ENCODE measurements at places on chromosomes 11 and 22.

DNA sequence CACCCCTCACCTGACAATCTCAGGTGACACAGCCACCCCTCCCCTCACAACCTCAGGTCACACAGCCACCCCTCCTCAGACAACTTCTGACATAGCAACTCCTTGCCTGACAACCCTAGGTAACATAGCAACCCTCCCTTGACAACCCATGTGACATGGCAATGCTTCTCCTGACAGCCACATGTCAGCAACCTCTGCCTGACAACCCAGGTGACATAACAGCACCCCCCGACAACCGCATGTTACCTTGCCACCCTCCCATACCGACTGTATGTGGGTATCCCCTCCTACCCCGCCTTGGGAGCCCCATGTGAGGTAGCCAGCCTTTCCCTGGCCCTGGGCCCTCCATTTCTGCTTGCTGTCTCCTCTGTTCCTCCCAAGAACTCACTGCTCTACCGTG lies 77.7 kb upstream of the B3GAT1 start:
- no peak for DNase-seq

GRCh38 chr22:39388261-39389011 lies 11.1 kb upstream of the TAB1 start:
- peak; percentile 53 for DNase-seq

DNA sequence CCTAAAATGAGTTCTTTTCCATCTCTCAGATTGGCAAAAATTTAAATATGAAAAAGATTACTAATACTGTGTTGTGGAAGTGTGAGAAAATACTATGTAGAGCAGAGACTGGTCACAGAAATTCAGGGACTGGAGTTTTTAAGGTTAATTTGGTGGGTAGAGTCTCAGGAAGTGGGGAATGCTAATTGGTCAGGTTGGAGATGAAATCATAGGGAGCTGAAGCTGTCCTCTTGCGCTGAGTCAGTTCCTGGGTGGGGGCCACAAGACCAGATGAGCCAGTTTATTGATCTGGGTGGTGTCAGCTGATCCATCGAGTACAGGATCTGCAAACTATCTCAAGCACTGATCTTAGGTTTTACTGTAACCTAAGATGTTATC lies 29.4 kb upstream of the TMEM86A start:
- no peak for DNase-seq

- DNase-seq, result peak; percentile 63
These were observed 324.5 kb upstream of the PITPNB start for GRCh38 chr22:28243539-28243938.

DNA sequence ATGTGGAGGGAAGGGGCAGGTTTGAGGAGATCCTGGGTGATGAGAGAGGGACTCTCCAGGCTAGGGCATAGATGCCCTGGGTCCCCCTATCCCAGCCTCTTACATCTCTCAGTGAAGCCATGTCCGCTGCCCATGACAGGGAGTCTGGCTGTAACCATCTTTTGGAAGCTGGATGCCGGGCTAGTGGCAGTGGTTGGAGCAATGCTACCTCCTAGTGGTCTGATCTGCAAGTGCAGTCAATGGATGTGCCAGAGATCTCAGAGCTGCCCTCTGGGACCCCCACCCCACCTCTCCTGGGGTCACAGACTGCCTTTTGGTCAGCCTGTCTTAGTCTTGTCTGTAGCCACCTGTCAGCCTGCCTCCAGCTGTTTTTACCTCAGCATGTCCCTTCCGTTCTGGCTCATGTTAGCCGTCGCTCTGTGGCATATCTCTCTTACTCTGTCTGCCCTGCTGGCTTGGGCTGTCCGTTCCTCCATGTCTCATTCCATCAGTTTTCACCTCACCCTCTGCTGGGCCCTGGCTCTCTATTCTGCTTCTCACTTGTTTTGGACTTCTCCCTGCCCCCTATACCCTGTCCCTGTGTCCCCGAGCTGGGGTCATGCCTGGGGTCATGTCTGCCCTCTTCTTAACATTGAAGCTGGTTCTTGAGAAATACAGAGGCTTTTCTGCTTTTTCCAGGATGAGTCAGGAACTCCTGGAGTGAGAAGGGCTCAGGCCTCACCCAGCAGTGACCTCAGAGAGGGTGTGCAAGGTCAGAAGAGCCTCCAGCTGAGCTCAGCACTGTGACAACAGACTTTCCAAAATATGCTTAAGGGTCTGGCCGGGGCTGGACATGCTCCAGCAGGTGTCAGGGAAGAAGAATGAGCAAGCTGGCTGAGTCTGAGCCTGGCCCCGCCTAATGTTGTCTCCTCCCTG lies 52.0 kb upstream of the THY1 start:
- peak; percentile 69 for DNase-seq

GRCh38 chr11:64585150-64585549 lies 5.9 kb upstream of the SLC22A12 start:
- DNase-seq, result no peak

GRCh38 chr22:50722716-50723428 lies 15.1 kb upstream of the ACR start:
- no peak for DNase-seq

GRCh38 chr11:69125861-69126260 lies 29.9 kb upstream of the SMIM38 start:
- no peak for DNase-seq

DNA sequence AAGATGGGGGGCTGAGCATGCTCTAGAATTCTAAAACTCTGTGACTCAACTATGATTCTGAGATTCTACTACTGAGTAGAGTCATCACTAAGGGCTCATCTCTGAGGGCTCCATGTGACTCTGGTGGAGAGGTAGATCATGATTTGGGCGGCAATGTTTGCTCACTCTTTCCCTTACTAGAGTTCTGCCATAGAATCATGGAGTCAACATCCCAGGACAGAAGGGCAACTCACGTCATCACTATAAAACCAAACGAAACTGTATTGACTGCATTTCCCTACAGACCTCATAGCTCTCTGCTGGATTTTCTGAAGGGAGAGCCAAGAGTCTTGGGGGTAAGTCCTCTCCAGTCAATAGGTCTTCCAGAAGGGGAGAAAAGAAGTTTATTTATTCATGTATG lies at the start of gene MS4A14:
Gene MS4A14, plus strand, starts transcription at position 78 of the 400 bp plus-strand sequence. Its CDS starts 120 bp downstream, at position 198.
- no peak for DNase-seq

DNA sequence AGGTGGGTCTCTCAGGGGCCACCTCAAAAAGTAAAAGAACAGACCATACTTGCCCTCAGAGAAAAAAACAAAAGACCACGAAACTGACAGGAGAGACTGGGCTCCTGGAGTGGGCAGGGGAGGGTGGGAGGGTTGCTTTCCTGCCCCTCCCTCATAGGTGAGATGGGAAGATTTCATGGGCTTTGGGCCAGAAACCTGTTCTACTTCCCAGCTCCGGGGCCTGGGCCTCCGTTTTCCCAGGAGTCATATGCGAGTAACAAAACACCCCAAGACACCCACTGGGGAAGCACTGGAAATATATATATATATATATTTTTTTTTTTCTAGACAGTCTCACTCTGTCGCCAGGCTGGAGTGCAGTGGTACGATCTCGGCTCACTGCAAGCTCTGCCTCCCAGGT lies 31.6 kb downstream of the TTLL1 start:
- no peak for DNase-seq

DNA sequence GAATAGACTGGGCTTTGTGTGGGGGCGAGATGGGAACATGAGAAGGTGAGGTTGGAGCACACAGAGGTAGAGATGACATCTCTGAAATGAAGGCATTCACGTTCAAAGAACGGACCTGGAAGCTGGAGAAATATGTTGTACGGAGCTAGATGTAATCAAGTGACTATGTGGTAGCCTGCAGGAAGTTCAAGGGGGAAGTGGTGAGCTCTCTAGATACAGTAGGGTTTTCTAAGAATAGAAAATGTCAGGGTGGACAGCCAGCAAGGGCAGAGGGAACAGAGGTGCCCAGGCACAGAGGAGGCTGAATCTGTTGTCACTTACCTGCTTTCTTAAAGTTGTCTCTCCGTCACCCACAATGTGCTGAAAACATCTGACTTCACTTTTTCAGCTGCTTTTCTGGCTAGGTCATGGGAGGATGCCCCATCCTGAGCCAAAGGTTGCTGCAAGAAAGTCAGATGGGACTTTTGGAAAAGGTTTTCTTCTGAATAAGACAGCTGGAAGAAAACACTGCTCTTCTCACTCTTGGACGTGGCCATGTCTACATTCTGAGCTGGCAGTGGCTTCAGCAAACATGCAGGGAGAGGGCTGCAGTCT lies 171.5 kb upstream of the B3GAT1 start:
- DNase-seq, result no peak

DNA sequence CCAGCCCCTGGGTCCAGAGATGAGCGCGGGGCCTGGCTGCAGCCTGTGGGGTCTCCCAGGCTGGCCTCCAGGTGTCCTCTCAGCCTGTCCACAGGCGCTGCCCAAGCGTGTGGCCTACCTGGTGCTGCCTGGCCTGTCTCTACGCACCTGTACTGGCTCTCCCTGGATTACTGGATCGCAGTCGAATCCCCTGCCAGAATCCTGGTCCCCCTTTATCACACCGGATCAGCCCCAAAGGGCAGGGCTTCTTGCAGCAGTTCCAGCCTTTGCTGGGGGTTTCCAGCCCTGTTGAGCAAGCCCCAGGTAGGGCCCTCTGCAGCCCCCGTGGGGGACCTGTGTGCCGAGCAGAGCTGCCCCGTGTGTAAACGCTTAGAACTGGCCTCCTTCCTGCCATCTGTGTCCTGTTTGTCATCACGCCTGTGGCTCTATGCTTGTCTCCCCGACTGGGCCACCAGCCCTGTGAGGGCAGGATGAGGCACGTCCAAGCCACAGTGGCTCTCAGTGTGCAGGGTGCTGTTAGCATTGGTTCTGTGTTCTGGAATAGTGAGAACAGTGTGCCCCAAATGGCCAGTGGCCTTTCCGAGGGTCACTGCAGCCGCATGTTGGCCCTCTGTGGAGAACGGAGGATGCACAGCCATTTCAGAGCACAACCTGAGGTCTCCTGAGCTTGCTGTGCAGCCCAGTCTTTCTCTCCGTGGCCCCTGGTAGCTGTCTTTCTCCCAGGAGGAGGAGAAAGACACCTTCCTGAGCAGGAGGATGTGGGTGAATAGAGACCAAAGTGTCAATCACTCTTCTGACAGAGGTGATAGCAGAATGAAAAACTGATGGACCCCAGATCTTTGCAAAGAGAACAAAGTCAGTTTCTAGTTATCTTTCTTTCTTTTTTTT lies 13.9 kb upstream of the TXNRD2 start:
- DNase-seq, result no peak

GRCh38 chr22:29113319-29113718 lies 40.5 kb downstream of the KREMEN1 start:
- DNase-seq, result no peak

- no peak for DNase-seq
These were observed 57.6 kb downstream of the NRXN2 start for GRCh38 chr11:64665411-64665821.

All from kidney glomerular epithelial cell (primary cell).